ENCODE measurements at places on chromosomes 7 and 10. TPM values are rescaled to one million over a fixed set of nuclear protein-coding genes. Genes with fewer than 3 reads are reported as not detected.

C10orf67 gene
- 1.2 TPM for total RNA-seq

CHAT gene
- total RNA-seq: not detected

GRID2IP gene
- total RNA-seq: 0.18 TPM

ODAD2 gene
- total RNA-seq: 0.80 TPM

- DNase-seq: no peak
Observed at GRCh38 chr7:100127866-100128636, 1.3 kb downstream of the MBLAC1 start.

KCP gene
- total RNA-seq: 1.8 TPM

CEP55 gene
- 0.62 TPM for total RNA-seq

HTR7 gene
- total RNA-seq: 0.94 TPM

DNA sequence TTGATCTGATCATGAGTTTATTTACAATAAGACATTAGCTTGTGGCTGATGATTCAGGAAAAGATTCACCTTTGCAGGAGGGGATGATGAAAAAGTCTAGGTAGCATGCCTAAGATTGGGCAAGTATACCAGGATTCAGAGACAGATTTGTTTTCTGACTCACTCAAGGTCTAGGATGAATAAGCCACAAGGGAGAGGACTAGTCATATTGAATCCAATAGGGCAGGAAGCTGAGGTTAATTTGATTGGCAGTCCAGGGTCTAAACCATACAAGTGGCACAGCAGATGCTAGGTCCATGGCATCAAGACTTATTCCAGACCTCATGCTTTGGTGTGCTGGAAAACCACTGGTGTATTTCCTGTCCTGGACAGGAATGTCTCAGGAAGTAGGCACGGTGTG is 1133.4 kb downstream of the XPNPEP1 start:
- DNase-seq: no peak

OR2A7 gene
- total RNA-seq: 3.7 TPM

DNA sequence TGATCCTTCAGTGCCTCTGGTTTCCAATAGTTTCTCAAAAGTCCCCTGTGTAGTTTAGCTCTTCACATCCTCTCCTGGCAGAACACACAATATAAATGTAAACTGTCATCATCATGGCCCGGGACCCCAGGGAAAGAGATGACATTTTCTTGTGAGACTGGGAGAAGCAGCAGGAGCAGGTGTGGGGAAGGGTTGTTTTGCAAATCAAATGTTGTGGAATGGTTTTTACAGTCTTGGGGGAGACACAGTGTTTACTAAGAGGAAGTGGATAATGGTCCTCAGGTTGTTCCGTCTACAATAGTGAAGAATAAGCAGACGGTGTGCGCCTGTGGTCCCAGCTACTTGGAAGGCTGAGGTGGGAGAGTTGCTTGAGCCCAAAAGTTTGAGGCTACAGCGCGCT is 159.1 kb downstream of the SEC23IP start:
- DNase-seq: no peak

PARG gene
- 35.8 TPM for total RNA-seq

- no peak for DNase-seq
Observed at GRCh38 chr7:141648276-141649114, 53.5 kb downstream of the DENND11 start.

GRCh38 chr7:801940-802381 is 30.3 kb upstream of the SUN1 start:
- DNase-seq: peak; percentile 72

TUBB8 gene
- not detected for total RNA-seq

DNA sequence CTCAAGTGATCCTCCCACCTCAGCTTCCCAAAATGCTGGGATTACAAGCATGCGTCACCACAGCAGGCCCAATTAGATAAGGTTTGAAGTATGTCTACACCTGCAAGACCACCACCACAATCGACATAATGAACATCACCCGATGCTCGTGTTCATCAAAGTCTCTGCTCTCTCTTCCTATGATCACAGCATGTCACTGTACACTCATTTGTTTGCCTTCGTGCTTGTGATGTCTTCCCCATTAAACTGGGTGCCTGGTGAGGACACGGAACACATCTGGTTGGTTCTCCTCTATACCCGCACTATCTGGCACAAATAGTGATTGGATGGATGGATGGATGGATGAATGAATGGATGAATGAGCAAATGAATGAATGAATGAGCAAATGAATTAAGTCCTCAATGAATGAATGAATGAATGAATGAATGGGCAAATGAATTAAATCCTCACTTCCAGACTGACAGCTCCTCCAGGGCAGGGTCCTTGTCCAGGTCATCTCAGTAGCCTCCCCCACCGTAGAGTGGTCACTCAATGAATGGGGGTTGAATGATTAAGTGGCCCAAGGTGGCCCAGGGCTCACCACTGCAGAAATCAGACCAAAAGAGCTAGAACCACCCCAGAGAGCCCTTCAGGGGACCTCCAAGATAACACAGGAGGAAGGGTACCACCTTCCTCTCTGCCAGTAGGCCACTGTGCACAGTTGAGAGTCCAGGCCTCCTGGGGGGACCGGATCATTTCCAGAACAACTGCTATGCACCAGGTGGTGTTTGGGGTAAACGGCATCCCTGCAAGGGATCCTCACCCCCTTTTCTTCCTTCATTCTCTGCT is 101.9 kb upstream of the TNRC18 start:
- DNase-seq: no peak

AKR1C8 gene
- total RNA-seq: 0.94 TPM

- no peak for DNase-seq
Observed at GRCh38 chr7:131300078-131300477, 27.6 kb upstream of the MKLN1 start.

ZNF503 gene
- 30.2 TPM for total RNA-seq

Measured in sciatic nerve (tissue), 2 donors.